CD4-positive, alpha-beta memory T cell (primary cell): ENCODE measurements at places on chromosomes 16 and 17. TPM values are rescaled to one million over a fixed set of nuclear protein-coding genes. Genes with fewer than 3 reads are reported as not detected.

CLEC19A gene
- not detected for total RNA-seq

JUP gene
- total RNA-seq: 0.15 TPM

KRT24 gene
- total RNA-seq: not detected

ZP2 gene
- total RNA-seq: not detected

GUCY2D gene
- not detected for total RNA-seq

ZMYND15 gene
- total RNA-seq: 0.41 TPM

TIMP2 gene
- 5.9 TPM for total RNA-seq

KATNIP gene
- 18.4 TPM for total RNA-seq

CRISPLD2 gene
- 0.89 TPM for total RNA-seq

SBK1 gene
- 14.6 TPM for total RNA-seq

TMIGD1 gene
- not detected for total RNA-seq

MYO1C gene
- 30.9 TPM for total RNA-seq

OR1A1 gene
- not detected for total RNA-seq
